ENCODE measurements at places on chromosomes 5 and 9. TPM values are rescaled to one million over a fixed set of nuclear protein-coding genes. Genes with fewer than 3 reads are reported as not detected.

Gene ARL14EPL
- total RNA-seq: not detected

Gene NKD2
- not detected for total RNA-seq

Gene PKD2L2
- total RNA-seq: not detected

Gene SLC36A3
- total RNA-seq: not detected

Gene CORO2A
- 16.6 TPM for total RNA-seq

Gene BAAT
- total RNA-seq: not detected

- H3K4me1 ChIP-seq: peaks cover 17% of the 10 kb centered on the region
- H3K36me3 ChIP-seq: peaks cover 3% of the 10 kb centered on the region
- H3K4me3 ChIP-seq: peak overlapping the region; percentile 99
- peak overlapping the region; percentile 79 for H3K27ac ChIP-seq
Measured at GRCh38 chr5:139746691-139747582, 48.7 kb upstream of the PSD2 start.

- no peaks in the 10 kb centered on the region for H3K27me3 ChIP-seq
- no peak overlapping the region for H3K4me3 ChIP-seq
- DNase-seq: peak; percentile 26
- H3K27ac ChIP-seq: peak overlapping the region; percentile 84
- H3K36me3 ChIP-seq: peaks cover 13% of the 10 kb centered on the region
Measured at GRCh38 chr5:157390551-157391297, 69.3 kb upstream of the NIPAL4 start.

- H3K4me3 ChIP-seq: peak overlapping the region; percentile 41
- peak overlapping the region; percentile 47 for H3K27ac ChIP-seq
- H3K36me3 ChIP-seq: peaks cover 4% of the 10 kb centered on the region
- peaks cover 54% of the 10 kb centered on the region for H3K4me1 ChIP-seq
- no peak for DNase-seq
Measured at GRCh38 chr5:18740301-18740700, 1106.0 kb downstream of the TAF11L14 start.

- no peak overlapping the region for H3K4me3 ChIP-seq
- no peak overlapping the region for H3K27ac ChIP-seq
- no peaks in the 10 kb centered on the region for H3K4me1 ChIP-seq
Measured at GRCh38 chr5:42108468-42108867, 183.4 kb downstream of the FBXO4 start.

GRCh38 chr5:29337030-29337429 lies 1856.5 kb upstream of the CDH6 start:
- no peaks in the 10 kb centered on the region for H3K27me3 ChIP-seq
- no peak for DNase-seq
- H3K4me1 ChIP-seq: no peaks in the 10 kb centered on the region
- H3K27ac ChIP-seq: no peak overlapping the region

GRCh38 chr9:98185611-98186171 lies 6.7 kb downstream of the CORO2A start:
- DNase-seq: no peak
- H3K36me3 ChIP-seq: peaks cover 5% of the 10 kb centered on the region
- H3K4me3 ChIP-seq: no peak overlapping the region
- H3K4me1 ChIP-seq: peaks cover 50% of the 10 kb centered on the region
- peak overlapping the region; percentile 19 for H3K27ac ChIP-seq

DNA sequence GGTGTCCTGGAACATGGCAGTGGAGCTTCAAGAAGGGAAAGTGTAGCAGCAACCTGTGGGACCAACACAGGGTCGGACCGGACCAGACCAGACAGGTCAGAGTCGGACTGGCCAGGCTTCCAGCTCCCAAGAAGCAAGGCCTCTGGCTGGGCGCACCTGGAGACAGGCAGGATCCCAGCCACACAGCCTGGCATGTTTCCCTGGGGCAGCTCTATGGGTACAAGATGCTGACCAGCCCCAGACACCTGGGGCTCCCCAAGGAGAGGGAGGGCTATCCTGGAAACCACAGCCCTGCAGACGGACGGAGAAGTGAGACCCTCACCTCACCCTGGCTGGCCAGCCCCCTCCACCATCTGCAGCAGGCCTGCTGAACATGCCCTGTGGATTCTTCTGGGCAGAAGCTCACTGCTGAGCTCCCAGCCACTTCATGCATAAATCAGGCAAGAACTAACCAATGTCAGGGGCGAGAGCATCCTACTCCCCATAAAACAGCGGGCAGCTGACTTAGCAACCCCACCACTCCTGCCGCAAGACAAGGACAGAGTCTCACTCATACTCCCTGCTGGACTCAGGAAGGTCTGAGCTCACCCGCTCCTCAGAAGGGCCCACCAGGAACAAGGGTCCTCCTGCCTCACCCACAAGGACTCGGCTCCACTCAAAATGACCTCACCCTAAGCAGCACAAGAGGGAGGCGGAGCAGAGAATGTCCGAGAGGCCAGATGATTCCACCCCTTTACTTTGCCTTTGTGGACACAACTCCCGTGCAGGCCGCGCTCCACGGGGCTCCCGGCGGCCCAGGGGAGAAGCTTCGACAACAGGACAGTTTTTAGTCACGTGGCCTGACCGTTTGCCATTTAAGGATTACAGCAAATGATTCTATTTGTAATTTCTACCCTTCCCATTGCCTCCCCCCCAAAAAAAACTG lies 2.9 kb upstream of the DPH7 start:
- H3K4me1 ChIP-seq: peaks cover 6% of the 10 kb centered on the region
- no peaks in the 10 kb centered on the region for H3K36me3 ChIP-seq
- no peak overlapping the region for H3K4me3 ChIP-seq

GRCh38 chr9:128917151-128917849 lies 3.5 kb upstream of the PHYHD1 start:
- H3K36me3 ChIP-seq: peaks cover 8% of the 10 kb centered on the region
- H3K27ac ChIP-seq: peak overlapping the region; percentile 61
- no peak for DNase-seq

Measured in T-helper 17 cell (primary cell).